T-helper 9 cell (primary cell): ENCODE measurements at places on chromosomes 7 and 10.

GRCh38 chr10:14023673-14024328, 306.9 kb downstream of the FRMD4A start:
- no peak for DNase-seq

- peak; percentile 75 for DNase-seq
These were observed 72.8 kb upstream of the ZNF722 start for GRCh38 chr7:63925626-63926460.

GRCh38 chr7:140176122-140176701, 571 bp downstream of the KDM7A start:
- no peak for DNase-seq

DNA sequence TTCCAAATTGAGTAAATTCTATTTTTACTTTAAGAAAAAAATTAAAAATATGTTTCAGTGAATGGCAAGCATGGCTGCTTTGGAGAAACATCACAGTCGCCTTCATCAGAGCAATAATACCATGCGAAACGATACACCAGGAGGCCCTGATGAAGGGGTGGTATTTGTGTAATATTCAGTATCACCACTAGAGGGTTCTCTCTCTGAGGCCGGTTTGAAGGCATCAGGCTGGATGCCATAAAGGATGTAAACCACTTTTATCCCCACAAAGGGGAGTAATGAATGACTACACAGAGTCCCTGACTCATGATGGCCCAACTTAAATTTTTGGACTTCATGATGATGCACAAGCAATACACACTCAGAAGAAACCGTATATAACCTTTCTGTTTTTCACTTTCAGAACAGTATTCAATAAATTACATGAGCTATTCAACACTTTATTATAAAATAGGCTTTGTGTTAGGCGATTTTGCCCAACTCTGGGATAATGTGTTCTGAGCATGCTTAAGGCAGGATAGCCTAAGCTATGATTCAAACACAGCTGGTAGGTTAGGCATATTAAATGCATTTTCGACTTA, 95.5 kb downstream of the PPP1R17 start:
- DNase-seq: no peak

GRCh38 chr7:84249656-84250055, 55.1 kb upstream of the SEMA3A start:
- no peak for DNase-seq

- peak; percentile 12 for DNase-seq
These were observed 151.5 kb downstream of the RNF216 start for GRCh38 chr7:5629941-5630340.

- DNase-seq: no peak
These were observed 355.3 kb downstream of the TCERG1L start for GRCh38 chr10:130956251-130956650.

DNA sequence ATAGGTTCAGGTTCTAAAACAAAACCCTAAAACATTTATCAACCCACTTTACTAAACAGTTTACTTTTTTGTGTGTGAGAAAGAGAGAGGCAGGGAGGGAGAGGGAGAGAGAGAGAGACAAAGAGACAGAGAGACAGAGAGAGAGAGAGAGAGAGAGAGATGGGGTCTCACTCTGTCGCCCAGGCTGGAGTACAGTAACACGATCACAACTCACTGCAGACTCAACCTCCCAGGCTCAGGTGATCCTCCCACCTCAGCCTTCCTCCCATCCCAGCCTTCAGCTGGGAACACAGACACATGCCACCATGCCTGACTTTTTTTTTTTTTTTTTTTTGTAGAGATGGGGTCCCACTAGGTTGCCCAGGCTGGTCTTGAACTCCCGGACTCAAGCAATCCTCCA, 52.9 kb downstream of the PARD3 start:
- no peak for DNase-seq

DNA sequence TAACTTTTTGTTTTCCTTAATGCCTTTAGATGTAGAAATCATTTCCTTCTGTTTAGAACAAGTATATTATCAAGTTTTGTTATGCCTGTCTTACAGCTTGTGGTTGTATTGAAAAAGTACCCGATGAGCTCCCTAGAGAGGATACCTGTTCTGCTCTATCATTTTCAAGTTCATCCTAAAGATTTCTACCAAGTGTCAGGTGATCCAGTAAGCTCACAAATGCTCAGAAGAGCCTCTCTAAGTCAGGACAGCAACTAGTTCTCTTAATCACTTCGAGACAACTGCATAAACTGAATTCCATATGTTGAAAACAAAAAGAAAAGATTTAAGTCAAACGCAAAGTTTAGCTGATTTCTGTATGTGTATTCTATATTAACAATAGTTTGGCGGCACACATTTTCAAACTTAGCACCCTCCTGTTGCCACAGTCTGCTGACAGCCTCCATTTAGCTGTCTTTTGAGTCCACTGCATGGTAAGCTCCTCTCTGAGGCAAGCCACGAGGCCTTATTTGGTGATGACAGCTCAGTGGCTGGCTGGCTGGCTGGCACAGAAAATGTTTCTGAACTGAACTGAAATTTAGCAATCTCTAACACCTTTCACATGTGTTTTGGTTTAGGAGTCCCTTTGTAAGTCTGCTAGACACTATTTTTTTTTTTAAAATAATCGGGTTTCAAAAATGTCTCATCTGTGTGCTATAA, 59.4 kb downstream of the SEMA3C start:
- no peak for DNase-seq

GRCh38 chr10:102965311-102965851, 47.3 kb downstream of the CNNM2 start:
- no peak for DNase-seq

DNA sequence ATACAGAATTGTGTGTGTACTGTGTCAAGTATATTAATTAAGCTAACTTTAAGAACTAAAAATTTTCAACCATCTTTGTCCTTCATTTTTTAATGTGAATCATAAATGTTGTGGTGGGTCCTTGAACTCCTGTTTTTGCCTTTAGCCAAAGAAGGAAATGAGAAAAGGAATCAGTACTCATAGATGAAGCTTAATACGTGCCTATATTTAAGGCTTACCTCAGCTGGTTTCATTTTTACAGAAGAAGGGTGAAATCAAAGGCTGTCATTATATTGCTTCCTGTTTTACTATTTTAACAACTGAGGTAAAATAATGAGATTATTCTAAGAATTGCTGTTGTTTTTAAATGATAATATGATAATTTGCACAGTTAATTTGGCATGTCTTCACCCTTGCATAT, 6.3 kb upstream of the SNX13 start:
- no peak for DNase-seq

DNA sequence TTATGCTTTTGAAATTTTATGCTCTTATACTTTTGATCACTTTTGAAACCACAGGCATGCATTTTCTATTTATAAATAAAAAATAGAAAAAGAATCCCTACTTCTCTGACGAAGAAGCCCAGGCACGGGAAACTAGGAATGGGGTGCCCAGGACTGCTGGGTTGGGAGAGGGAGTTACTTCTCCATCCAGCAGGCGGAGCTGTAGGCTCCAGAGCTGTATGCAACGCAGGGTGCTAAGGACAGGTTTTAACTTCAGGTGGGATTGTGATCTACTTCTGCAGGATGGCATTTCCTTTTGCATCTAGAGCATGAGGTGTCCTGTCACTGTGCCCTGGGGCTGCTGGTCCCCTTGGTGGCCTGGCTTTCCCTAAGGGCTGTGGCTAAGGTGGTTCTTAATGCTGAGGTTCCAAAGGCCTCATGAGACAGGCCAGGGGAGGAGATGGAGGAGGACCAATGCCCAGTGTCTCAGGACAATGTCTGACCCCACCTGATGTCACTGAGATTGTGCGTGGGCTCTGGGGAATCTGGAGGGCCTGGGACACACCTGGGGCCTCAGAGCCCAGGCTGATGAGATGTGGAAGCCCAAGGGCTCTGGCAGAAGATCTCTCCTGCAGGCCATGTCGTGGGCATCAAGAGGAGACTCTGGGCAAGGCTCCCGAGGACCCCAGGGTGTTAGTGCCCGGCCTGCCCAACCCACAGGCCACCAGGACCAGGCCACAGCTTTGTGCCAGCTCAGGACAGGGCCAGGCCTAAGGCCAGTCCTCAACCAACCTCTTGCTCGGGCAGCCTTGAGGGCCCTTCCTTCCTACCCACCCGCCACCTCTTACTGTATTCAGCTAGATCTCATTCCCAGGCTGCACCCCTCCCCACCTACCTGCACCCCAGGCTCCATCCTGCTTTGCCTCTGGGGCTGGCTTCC, 507 bp downstream of the CCDC201 start:
- DNase-seq: no peak

GRCh38 chr10:92834331-92834730, 14.0 kb upstream of the EXOC6 start:
- no peak for DNase-seq

- no peak for DNase-seq
These were observed 32.1 kb downstream of the KMT2C start for GRCh38 chr7:152403726-152404125.

DNA sequence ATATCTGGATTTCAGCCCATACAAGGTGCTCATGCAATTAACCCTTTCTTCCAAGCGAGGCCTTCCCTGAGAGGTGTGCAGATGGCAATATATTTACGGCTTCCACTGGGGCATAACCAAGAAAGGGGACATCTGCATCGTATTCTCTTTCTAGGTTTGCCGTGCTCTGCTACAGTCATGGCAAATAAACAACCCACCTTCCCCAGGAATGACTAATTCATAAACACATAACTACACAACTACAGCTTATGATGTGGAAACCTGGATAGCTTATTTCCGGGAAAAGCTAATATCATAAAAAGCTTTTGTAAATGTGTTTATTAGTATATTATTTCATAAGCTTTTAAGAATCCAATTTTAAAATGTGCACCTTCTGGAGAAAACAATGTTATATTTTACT, 120.0 kb downstream of the CAMK1D start:
- no peak for DNase-seq

DNA sequence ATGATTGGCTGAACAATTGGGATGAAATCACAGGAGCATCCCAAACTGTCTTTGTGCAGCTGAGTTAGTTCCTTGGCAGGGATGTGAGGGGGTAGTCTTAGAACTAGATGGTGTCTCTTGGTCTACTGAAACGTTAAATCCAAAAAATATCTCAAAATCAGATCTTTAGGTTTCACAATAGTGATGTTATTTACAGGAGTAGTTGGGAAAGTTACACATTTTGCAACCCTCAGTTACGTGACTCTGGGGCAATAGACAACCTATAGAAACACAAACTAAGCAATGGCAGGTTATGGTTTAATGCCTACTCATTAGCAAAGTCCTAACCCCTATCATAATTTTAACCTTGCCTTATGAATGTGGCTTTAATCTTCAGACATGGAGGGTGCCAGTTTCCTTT, 24.0 kb downstream of the PKD1L1 start:
- DNase-seq: no peak

GRCh38 chr10:68697106-68697505, 23.9 kb upstream of the CCAR1 start:
- no peak for DNase-seq

DNA sequence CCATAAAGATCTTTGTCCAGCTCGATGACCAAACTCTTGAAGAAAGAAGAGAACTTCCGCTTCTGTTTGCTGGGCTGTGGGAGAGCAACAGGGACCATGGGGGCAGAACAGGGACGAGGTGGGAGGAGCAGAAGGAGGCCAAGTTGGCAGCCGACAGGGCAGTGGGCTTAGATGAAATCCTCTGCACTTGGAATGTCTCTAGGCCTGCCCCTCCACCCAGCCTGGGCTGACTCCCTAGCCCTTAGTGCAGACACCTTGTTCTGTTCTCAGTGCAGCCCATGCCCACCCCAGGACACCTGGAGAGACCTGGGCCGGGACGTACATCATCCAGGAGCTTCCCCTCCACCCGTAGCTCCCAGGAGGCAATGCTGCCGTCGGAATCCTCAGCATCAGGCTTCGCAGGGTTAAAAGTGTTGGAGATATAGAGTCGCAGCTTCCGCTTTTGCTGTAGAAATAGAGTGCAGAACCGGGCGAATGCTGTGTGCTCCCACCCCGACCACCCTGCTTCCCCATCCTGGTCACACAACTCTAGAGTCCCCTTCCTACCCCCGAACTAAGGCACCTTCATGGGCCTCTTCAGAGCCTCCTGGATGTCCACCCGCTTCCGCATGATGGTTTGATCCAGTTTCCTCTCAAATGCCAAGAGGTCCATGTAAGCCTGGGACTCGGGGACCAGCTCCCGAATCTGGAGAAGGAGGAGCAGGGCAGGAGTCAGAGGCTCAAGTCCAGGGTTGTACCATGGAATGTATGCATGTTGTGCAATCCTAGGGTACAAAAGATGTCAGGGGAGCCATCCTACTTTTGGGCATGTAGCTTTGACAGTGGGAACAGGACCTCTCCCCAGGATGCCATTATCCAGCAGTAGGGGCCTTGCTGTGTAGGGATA, 6.1 kb downstream of the SMARCD3 start:
- DNase-seq: no peak

GRCh38 chr7:131328377-131329175, 900 bp downstream of the MKLN1 start:
- no peak for DNase-seq

- DNase-seq: no peak
These were observed 382.7 kb upstream of the LRGUK start for GRCh38 chr7:133744451-133744850.

DNA sequence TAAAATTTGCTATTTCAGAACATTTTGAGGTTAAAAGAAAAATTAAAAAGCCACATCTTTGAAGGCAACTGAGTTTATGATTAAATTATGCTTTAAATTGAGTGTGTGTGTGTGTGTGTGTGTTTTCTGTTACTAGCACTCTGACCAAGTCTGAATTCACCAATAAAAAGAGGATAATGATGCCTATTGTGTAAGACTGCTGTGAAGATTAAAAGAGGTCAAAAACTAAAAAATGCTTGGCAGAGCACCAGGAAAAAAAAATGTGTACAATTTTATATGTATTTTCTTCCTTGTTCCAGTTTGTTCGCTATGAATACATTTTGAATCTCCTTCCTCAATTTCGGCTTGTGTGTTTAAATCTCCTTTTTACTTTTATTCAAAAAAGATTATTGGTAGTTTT, 316.6 kb upstream of the MAGI2 start:
- no peak for DNase-seq

- no peak for DNase-seq
These were observed 373.3 kb upstream of the PRKCQ start for GRCh38 chr10:6953271-6953801.

- DNase-seq: no peak
These were observed 51.3 kb downstream of the FAM13C start for GRCh38 chr10:59311025-59311424.

DNA sequence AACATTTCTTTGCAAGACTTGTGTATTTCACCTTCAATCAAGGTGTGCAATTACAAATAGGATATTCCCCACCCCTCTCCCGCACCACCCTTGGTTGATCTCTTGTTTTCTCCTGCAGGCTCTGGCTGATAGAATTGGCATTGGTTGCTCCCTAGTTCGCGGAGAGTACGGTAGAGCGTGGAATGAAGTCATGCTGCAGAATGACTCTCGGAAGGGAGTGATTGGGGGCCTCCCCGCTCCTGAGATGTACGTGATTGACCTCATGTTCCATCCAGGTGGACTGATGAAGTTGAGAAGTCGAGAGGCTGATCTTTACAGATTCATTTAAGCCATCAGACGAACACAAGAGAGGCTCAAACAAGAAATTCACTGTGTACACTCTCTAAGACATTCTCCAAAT, 58.2 kb upstream of the MSRB2 start:
- no peak for DNase-seq

- DNase-seq: no peak
These were observed 22.7 kb upstream of the TM9SF3 start for GRCh38 chr10:96609510-96609909.

GRCh38 chr7:77579797-77580196, 42.7 kb downstream of the PTPN12 start:
- DNase-seq: no peak
